ENCODE measurements at places on chromosomes 4 and X. TPM values are rescaled to one million over a fixed set of nuclear protein-coding genes. Genes with fewer than 3 reads are reported as not detected.

MAOA gene
- 207 TPM for total RNA-seq

STPG2 gene
- total RNA-seq = not detected

GAGE12E gene
- total RNA-seq = not detected

KDR gene
- not detected for total RNA-seq

DRD5 gene
- not detected for total RNA-seq

ABLIM2 gene
- total RNA-seq = 0.60 TPM

KLHL4 gene
- not detected for total RNA-seq

OCRL gene
- total RNA-seq = 3.7 TPM

AKAP14 gene
- total RNA-seq = not detected

MYOZ2 gene
- total RNA-seq = not detected

ANOS1 gene
- not detected for total RNA-seq

PLXNB3 gene
- total RNA-seq = 0.91 TPM

SHROOM4 gene
- total RNA-seq = not detected

CRMP1 gene
- total RNA-seq = 0.07 TPM

TKTL2 gene
- total RNA-seq = not detected

UGT2B11 gene
- total RNA-seq = not detected

GLRB gene
- not detected for total RNA-seq

Measured in activated T-helper 2 cell treated with anti-CD3 and anti-CD28 coated beads, Interferon-gamma antibody, Interleukin-2, Interleukin-4, amounts not matched to agents 10 μg/mL and 5 μg/mL and 100 μg/mL, durations not matched to agents 14 hours and 24 hours and 36 hours (primary cell).